ENCODE measurements at places on chromosomes 1 and 21.
A peak's percentile ranks its signal among the peaks of the same experiment; 100 is the strongest.

DNA sequence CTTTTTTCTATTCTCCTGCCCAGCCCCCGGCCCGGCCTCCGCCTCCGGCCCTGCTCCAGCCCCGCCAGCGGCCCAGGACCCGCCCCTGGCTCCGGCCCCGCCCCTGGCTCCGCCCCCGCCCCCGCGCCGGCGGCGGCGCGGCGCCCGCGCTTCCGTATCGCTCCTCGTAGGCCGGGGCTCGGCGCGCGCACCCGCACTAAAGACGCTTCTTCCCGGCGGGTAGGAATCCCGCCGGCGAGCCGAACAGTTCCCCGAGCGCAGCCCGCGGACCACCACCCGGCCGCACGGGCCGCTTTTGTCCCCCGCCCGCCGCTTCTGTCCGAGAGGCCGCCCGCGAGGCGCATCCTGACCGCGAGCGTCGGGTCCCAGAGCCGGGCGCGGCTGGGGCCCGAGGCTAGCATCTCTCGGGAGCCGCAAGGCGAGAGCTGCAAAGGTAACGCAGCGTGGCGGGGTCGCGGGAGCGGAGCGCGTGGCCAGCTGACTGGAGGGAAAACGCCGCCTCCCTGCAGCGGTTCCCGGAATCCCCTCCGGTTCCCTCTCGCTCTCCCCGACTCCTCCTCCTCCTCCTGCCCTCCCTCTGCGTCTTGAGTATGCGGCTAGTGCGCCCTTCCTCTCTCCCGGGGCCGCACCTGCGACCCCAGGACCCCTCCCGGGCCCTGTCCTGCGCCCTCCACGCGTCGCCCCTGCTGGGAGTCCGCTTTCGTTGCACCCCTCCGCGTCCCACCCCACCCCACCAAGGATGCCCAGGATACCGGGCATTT, at the start of gene IFNAR2:
IFNAR2 (plus strand) TSS at position 155 of the 761 bp plus-strand sequence. CDS start 11,985 bp downstream, outside the sequence.
- DNase-seq, result peak; percentile 67

- DNase-seq, result no peak
Observed at GRCh38 chr1:241356187-241356518, 852 bp downstream of the RGS7 start.

DNA sequence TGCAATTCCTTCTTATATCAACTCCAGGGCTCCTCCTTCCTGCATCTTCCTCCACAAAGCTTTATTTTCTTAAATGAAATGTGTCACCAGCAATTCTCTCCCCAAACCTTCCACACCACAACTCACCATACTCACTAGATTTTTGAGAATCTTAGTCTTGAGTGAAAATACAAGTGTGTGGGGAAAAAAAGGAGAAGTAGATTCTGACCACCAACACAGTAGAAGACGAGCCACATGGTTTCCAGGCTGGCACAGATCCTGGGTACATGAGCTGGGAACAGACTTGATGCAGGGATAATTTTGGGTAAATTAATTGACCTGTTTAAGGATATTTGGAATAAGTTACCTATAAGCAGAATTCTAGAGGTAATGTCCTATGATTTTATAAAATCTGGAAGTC, 72.8 kb upstream of the KCNJ15 start:
- no peak for DNase-seq

DNA sequence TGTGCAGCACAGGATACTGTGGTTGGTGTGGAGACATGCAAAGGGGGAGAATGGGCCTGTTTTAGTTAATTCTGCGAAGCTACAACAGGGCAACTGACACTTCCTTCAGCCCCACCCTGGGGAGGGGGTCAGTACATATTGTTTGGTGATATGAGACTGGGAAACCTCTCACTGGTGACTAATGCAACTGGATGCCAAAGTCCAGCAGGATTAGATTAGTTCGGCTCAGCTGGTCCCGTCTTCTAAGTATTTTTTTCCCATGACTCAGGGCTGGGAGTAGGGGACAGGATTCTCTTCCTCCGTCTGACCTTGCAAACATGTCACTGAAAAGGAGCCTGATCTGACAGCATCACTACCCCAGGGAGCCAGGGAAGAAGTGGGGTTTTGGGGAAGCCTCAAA, 43.0 kb downstream of the PLXNA2 start:
- DNase-seq, result no peak

DNA sequence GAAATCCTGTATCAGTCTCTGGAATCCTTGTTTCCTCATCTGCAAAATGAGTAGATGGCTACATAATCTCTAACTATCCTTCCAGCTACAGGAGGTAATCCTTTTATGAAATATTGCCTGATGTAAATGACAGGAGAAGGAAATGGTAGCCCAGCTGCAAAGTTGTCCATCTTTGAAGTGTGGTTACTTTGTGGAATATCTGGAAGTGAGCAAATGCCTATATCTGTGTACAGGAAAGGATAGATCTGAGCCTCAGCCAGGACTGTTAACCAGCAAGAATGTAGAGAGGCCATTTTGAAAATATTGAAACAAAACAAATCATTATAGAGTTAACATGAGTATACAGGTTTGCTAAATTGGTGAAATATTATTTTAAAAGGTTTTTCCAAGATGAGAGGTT, 74.8 kb upstream of the BMP8A start:
- no peak for DNase-seq

GRCh38 chr21:41761934-41762635, 4.8 kb downstream of the RIPK4 start:
- DNase-seq, result no peak

DNA sequence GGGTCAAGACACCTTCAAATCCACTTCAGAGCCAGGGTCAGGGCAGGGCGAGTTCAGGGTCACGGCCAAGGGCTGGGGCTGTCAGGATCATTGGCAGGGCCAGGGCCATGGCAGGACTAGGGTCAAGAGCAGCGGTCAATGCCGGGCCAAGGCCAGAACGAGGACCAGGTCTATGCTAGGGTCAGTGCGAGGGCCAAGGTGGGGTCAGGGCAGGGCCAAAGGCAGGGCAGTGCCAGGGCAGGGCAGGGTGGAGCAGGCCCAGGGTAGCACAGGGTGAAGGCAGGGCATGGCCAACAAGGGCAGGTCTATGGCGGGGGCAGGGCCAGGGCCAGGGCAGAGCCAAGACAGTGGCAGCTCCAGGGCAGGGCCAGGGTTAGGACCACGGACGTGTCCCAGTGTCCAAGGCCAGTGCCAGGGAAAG, 154.0 kb downstream of the LIPI start:
- DNase-seq, result no peak

DNA sequence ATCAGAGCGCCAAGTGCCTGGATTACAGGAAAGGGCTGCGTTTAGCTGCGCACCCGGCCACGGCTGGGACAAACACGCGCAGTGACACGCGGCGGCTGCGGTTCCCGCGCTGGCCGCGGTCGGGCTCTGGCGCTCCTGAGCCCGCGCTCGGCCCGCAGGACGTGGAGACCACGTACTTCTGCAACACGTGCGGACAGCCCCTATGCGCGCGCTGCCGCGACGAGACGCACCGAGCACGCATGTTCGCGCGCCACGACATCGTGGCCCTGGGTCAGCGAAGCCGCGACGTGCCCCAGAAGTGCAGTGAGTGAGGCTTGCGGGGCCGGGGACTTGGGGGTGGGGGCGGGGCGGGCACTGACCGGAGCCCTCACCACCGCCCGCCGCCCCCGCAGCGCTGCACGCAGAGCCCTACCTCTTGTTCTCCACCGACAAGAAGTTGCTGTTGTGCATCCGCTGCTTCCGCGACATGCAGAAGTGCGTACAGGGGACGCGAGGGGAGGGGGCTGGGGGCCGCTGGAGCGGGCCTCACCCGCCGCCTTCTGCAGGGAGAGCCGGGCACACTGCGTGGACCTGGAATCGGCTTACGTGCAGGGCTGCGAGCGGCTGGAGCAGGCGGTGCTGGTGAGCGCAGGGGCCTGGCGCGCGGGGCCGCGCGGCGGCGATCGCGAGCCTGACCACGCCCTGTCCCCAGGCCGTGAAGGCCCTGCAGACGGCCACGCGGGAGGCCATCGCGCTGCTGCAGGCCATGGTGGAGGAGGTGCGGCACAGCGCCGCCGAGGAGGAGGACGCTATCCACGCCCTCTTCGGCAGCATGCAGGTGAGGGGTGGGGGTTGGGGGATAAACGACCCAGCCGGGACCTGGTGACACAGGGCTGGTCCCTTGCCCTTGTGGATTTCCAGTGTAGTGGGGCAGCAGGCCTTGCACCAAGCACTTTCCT, 3.1 kb downstream of the RNF207 start:
- DNase-seq, result no peak

- no peak for DNase-seq
Observed at GRCh38 chr1:202951437-202951836, 6.7 kb downstream of the ADIPOR1 start.

GRCh38 chr1:176628775-176629174, 165.8 kb downstream of the PAPPA2 start:
- no peak for DNase-seq

GRCh38 chr1:84291882-84292655, 9.4 kb upstream of the SAMD13 start:
- DNase-seq, result no peak

DNA sequence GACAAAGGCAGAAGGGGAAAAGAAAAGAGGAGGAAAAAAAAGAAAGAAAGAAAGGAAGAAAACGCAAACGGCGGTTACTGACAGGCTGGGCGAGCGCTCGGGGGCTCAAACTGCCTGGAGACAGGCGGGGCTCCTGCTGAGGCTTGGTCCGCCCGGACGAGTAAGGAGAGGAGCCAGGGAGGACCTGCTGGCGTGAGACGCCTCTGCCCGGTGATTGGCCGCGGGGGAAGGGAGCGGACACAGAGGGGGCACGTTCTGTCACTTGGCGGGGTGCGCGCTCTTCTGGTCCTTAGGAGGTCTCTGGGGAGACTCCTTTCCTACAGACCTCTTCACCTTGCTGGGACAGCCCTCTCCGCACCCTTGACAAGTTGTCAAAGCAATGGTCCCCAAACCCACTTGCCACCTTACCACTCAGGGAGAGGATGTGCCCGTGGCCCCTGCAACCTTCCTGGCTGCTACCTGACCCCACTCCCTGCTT, 791 bp upstream of the PIK3R3 start:
- no peak for DNase-seq

DNA sequence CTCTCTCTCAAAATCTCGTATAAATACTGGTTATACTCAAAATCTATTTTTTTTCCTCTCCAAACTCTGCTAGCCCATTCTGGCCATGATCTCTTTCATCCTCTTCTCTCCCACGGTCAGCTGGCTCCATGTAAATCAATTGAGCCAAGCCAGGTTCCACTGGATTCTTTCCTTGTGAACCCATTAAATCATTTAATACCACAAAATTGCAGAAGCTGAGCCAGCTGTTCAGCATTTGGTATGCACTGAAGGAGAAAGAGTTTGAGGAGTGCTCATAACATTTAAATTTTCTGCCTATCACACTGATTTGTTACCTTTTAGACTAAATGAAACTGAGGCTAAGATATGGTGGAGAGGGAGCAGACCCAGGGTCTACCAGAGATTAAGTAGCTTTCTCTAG, 29.1 kb upstream of the TADA1 start:
- DNase-seq, result no peak

DNA sequence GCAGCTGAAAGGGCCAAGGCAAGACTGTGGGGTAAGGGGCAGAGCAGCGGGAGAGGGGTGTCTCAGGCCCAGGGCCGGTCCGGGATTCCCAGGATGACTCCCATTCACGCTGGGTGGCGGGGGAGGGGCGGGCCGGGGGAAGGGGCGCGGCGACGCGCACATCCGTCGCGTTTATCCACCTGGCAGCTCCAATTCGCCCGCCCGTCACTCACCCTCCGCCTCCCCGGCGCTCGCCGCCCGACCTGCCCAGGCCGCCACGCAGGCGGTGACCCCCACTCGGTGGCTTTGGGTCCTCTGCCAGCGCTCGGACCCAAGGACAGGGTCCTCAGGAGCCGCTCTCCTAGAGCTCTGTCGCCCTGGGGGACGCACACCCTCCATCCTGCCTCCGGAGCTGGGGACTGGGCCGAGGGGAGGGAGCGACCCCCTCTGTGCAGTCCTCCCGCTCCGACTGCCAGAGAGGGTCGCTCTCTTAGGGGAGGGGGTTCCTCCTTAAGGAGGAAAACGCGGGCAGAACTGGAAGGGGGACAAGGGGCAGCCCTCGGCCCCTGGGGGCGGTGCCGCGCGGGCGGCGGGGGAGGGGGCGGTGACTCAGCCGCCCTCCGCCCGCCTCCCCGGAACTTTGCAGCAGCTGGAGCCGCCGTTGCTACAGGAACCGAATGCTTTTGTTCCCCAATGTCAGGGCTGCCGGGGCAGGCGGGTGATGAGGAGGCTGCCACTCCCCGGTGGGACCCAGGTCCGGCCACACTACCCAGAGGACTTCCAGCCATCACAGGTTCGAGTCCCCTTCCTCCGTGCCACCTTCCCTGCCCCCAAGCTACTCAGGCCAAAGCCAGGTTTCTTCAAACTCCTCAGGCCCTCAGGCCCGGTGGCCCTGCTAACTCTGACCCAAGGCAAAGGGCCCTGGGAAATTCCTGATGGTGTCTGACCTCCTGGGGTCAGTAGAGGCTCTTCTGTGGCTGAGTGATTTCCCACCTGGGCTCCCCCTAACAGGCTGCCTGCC, 3.4 kb downstream of the ADGRB2 start:
- DNase-seq, result peak; percentile 52

GRCh38 chr1:54979327-54979891, 1.0 kb upstream of the TMEM61 start:
- DNase-seq, result no peak

GRCh38 chr1:204042516-204042915, 30.4 kb upstream of the SOX13 start:
- DNase-seq, result no peak

GRCh38 chr1:225526878-225527277, 99.0 kb upstream of the LBR start:
- DNase-seq, result no peak

DNA sequence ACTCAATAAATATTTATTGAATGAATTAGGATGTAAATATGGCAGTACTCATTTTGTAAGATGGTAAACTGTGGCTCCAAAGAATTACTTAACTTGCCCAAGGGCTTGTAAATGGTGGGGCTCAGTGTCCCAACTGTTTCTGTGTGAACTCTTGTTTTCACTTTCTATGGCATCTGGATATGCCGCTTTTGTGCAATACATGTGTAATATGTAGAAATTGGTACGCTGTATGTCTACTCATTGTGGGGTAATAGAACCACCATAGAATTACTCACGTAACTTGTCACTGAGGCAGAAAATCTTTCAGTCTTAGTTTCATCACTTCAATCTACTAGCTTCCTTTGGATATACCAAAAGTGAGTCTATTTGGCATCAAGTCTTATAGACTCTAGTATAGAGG, 977 bp downstream of the PRPF3 start:
- peak; percentile 21 for DNase-seq

DNA sequence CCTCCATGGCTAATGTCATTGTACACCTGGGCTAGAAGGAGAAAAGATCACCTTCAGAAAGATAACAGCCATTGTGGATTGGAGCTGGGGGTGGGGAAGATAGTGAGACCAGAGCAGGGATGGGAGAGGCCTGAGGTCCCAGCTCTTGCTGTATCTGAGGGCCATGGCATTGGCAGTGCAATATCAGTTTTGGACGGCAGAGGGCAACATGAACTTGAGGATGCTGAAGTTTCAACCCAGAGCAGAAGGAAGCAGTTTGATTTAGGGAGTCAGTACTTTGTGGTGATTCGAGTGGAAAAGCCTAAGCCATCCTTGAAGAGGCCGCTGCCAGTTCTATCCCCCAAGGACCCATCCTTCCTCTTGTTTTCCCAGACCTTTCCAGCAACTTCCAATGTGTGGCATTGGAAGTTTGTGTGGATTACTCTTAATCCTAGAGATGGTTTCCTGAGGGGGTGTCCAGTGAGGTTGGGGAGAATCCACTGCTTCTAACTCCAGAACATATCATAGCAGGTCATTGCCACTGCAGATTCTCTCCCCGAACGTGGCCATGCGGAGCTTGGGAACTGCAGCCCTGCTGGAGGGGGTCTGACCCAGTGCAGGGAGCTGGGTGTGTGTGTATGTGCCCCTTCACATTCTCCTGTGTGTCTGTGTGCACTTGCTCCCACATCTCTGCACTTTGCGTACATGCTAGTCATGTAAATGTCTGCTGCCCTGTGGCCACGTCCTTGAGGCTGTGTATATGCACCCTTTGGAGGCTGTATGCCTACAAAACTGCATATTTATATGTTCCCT, 24.1 kb downstream of the SLC26A9 start:
- peak; percentile 32 for DNase-seq

All from CD4-positive, CD25-positive, alpha-beta regulatory T cell (primary cell).